ENCODE measurements at places on chromosomes 7 and 10.

DNA sequence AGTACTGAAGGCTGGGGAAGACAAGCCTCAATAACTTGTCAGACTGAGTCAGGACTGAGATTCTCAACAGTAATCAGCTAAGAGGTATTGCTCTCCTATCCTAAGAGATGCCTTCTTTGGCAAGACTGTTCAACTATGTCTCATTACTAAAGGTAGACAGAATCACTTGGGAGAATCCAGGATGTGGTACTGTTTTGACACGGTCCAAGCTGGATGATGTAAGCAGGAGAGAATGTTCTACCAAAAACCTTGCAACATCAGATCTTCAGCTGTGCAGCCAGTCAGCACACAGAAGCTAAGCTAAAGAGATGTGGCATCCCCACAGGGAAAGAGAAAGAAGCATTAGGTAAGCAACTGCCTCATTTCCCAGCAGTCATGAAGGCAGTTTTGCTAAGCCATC, 391.4 kb downstream of the NRG3 start:
- no peak for DNase-seq

GRCh38 chr10:51147644-51148399, 73.5 kb downstream of the PRKG1 start:
- no peak for DNase-seq

DNA sequence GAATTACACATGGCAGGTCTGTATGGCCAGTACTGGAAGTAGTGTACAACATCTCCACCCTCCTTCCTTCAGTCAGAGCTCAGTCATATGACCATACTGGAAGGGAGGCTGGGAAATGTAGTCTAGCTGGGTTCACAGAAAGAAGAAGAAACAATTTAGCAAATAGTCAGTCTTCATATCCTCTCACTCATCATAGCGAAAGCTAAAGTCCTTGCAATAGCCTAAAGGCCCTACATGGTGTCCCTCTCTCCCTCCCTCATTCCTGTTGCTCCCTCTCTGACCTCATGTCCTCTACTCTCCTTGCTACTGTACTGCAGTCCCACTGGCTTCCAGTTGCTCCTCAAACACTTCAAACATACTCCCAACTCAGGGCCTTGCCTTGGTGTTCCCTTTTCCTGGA, 4.3 kb upstream of the CALU start:
- DNase-seq = no peak

GRCh38 chr10:130483691-130484467, 347.7 kb downstream of the GLRX3 start:
- no peak for DNase-seq

DNA sequence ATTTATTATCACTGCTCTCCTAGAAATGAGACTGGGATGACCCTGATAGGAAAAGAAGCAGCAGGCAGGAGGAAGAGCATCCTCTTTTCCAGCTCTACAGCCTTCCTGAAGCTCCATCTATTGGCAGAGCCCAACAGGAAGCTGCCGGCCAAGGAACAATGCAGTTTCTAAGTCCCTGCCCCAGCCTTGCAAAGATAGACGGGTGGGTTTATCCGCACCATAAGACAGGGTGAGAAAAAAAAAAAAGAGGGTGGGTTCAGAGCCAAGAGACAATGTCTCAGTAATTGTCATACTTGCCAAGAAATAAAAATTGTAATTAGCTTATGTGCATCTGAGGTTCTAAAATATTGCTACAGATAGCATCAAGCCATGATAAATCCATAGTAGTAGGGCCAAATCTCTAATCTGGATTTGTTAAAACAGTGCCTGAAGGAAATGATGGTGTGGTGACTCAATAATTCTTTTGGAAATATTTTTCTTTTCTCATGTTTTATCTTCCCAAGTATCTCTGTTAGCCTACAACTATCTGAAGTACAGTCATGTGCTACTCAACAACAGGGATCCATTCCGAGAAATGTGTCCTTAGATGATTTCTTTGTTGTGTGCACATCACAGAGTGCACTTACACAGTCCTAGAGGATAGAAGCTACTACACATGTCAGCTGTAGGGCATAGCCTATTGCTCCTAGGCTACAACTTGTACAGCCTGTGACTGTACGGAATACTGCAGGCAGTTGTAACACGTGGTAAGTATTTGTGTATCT, 242.9 kb upstream of the CXCL12 start:
- DNase-seq = peak; percentile 72

DNA sequence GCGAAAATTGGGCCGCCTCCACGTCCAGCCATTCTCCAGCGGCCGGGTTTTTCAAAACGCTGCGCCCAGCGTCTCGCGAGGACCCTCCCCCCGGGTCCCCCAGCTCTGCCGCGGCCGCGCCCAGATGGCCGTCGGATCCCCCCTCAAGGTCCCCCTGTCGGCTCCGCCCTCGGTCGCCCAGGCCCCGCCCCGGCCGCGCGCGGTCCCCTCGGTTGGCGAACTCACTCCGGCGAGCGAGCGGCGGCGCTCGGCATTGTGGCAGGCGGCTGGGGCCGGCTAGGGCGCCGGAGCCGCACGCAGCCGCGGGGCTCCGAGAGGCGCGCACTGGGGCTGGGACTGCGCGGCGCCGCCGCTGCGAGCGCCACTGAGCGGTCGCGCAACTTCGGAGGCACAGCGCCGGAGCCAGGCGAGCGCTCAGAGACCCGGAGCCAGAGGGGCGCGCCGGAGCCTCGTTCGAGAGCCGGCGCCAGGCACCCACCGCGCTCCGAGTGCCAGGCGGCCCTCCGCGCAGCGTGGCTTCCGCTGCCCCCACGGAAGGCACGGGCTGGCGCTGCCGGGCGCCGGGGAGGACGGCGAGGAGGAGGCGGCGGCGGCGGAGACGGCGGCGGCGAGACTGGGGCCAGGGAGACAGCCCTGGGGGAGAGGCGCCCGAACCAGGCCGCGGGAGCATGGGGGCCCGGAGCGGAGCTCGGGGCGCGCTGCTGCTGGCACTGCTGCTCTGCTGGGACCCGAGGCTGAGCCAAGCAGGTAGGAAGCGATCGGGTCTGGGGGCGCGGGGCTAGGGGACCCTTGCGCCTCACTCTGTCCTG, at the start of gene UNC5B:
Gene UNC5B, plus strand, starts transcription at position 253 of the 809 bp plus-strand sequence. Its CDS starts 416 bp downstream, at position 669.
- DNase-seq = no peak

GRCh38 chr7:25565949-25566348, 337.7 kb upstream of the NPVF start:
- peak; percentile 17 for DNase-seq

- DNase-seq = no peak
Observed at GRCh38 chr7:66460921-66461361, 167.7 kb upstream of the KCTD7 start.

GRCh38 chr7:77362905-77363304, 53.2 kb downstream of the GSAP start:
- DNase-seq = no peak

- DNase-seq = no peak
Observed at GRCh38 chr7:16051561-16052255, 365.2 kb upstream of the MEOX2 start.

DNA sequence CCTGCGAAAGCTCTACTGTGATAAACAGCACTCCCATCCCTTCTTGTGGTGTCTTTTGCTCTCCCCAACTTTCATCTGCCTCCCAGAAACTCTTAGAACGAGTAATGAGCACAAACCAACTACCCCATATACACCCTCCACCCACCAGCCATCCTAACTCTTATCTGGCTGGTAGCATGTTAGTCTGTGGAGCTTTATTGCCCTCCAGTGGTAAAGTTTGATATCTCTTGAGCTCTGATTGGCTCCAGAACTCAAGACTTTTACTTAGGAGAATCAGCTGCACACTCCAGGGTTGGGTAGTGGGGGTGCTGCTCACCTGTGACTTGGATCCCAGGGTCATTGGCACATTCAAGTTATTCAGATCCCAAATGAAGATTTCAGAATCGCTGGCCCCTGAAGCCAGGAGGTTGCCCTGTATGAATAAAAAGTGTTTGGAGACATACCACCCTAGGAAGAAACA, 10.9 kb downstream of the SEC31B start:
- no peak for DNase-seq

DNA sequence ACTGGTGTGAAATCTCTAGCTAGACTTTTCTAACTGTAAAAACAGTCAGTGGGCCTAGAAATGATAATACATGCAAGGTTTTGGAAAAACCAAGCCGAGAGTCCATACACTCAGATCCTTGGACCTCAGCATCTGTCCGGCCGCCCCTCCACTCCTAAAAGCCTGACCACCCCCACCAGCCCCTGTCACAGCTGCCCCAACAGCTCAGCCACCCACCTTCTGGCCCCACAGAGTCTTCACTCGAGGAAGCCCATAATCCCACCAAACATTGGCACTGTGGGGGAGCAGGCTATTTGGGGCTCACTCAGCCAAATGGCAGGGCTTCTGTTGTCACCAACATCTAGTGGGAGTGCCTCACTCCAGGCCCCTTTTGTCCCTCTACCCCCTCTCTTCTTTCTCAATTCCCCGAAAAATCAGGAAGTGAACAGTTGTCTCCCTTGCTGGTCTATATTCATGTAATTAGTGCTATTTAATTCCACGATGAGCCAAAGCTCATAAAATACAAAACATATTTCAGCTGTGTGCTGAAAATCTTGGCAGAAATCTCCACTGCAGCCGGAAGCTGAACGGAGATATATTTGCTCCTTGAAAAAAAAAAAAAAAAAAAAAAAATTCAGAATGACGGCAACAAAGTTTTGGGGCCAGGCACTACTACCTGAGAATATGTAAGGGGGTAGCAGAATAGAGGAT, 55.5 kb downstream of the PLXNA4 start:
- DNase-seq = no peak

- peak; percentile 57 for DNase-seq
Observed at GRCh38 chr10:102629661-102630614, 14.3 kb upstream of the TRIM8 start.

DNA sequence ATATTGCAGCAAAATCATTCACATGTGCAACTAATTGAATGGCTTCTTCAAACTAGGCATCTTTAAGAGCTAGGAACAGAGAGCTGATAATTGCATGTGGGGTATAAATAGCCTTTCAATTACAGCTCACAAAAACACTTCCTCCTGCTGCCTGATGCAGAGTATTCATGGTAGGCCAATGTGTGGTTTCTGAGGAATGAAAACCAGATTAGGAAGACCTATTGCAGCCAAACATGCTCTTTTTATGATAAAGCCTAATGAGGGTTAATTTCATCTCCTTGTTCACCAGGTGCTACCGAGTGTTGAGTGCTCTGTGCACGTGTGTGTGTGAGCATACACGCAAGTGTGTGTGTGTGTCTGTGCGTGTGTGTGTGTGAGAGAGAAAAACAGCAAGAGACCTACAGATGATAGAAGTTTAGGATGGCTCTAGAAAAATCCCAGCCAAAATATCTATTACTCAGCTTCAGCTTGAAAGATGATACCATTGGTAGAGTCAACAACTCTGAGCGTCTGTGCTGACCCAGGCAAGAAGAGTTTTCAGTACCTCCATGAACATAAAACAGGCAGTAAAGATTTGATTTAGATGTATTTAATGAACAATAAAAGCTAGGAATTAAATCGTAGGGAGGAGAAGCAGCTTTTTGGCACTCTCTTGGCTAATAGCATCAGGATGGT, 448.5 kb upstream of the ANKRD30A start:
- peak; percentile 51 for DNase-seq

GRCh38 chr10:132524443-132525285, 12.9 kb upstream of the INPP5A start:
- DNase-seq = no peak

GRCh38 chr7:93046641-93047040, 71.1 kb downstream of the SAMD9 start:
- DNase-seq = no peak

DNA sequence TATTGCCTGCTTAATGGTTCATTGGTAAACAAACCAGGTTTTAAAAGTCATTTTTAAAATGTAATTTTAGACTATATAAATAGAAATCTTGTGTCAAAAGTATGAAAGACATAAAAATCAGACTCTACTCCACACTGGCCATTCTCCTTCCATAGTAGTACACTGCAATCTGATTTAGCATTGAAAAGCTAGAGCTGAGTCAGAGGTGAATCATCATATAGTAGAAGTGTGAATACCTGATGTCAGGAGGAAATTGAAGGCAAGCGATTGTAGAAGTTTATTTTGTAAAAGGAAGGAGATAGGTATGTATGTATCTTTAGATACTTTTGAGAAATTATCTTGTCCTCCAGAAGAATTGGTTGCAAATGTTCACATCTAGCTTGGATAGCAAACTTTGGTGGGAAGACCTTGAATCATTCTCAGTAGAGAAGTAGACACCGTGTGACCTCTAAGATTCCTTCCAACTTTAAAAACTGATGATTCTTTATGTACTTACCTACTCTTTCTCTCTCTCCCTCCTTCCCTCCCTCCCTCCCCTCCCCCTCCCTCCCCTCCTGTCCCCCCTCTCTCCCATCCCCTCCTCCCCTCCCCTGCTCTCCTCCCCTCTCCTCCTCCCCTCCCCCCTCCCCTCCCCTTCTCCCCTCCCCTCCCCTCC, 88.1 kb downstream of the BTAF1 start:
- DNase-seq = no peak

GRCh38 chr10:34607894-34608293, 207.2 kb downstream of the PARD3 start:
- no peak for DNase-seq

DNA sequence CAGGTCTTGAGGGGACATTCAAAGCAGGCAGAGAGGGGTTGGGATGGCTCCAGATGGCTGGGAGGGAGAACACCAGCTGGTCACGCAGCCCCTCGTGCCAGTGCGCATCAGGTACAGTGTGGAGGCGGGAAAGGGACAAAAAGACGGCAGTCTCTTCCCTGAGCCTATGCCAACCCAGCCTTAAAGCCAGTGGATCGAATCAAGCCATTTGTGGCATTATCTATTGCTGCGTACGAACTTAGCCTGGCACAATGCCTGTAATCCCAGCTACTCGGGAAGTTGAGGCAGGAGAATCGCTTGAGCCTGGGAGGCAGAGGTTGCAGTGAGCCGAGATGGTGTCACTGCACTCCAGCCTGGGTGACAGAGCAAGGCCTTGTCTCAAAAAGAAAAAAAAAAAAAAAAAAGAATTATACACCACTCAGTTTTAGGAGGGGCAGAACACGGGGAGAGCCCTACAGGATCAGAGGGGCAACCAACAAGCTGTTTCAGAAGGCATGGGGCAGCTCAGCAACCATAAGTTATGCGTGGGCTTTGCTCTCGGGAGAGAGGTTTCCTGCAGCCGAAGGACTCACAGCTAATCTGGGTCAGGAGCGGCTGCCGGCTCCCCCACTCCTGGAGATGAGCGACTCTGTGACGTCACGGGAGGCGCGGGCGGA, 356 bp upstream of the NDUFB2 start:
- DNase-seq = peak; percentile 40

- DNase-seq = no peak
Observed at GRCh38 chr7:151081170-151082101, 827 bp upstream of the FASTK start.

- DNase-seq = no peak
Observed at GRCh38 chr10:96478355-96478754, 35.4 kb downstream of the TLL2 start.

GRCh38 chr10:2927958-2928840, 139.1 kb upstream of the PFKP start:
- DNase-seq = peak; percentile 1

- no peak for DNase-seq
Observed at GRCh38 chr7:3754493-3755341, 453.7 kb downstream of the SDK1 start.

GRCh38 chr10:86204421-86205305, 161.9 kb downstream of the GRID1 start:
- no peak for DNase-seq
